T-cell (primary cell): ENCODE measurements at places on chromosomes 1 and 21.

DNA sequence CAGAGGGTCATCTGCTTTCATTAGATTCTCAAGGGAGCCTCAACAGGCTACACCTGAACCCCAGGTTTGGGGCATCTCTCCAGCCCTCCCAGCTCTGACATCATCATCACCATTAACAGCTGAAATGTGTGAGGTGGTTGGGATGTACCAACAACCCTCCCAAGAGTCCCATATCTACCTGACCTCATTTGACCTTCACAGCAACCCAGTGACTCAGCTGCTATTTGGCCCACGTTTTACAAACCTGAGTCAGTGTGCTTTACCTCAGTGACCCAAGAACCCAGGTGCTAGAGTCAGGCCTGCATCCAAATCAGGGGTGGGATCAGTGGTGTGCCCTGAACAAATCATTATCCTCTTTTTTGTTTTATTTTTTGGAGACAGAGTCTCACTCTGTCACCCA, 53.3 kb upstream of the TINAGL1 start:
- H3K4me1 ChIP-seq, result no peaks in the 10 kb centered on the region
- no peaks in the 10 kb centered on the region for H3K27me3 ChIP-seq
- H3K27ac ChIP-seq, result no peak overlapping the region
- H3K4me3 ChIP-seq, result no peak overlapping the region
- no peak for DNase-seq

DNA sequence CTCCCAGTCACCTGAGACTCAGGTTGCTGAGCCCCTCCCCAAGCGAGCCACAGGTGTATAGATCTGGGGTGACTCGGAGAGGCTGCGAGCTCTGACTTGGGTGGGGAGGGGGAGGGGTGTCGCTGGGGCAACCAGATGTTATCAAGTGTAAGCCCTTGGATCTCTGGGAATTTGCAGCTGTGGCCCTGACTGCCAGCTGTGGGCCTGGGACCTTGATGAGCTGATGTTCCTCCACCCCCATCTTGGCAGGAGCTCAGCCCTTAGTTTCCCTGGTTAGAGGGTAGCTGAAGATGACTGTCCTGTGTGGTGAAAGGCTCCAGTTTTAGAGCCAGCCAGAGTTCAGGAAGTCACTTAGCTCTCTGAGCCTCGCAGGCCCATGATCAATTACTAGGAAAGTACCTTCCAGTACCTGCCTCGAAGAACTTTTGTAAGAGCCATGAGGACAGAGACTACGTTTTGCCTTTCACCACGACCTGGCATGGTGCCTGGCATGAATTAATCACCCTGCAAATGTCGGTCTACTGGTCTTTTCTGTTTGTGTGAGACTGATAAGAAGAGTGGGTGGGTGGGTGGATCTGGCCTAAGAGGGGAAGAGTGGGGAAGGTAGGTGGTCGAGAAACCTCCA, 55.8 kb downstream of the YARS1 start:
- peaks cover 10% of the 10 kb centered on the region for H3K4me1 ChIP-seq
- H3K36me3 ChIP-seq, result no peaks in the 10 kb centered on the region
- DNase-seq, result no peak
- H3K27ac ChIP-seq, result no peak overlapping the region
- no peak overlapping the region for H3K4me3 ChIP-seq

- H3K36me3 ChIP-seq, result no peaks in the 10 kb centered on the region
- H3K27me3 ChIP-seq, result peaks cover 40% of the 10 kb centered on the region
These were observed 9.8 kb downstream of the NPR1 start for GRCh38 chr1:153688276-153688675.

DNA sequence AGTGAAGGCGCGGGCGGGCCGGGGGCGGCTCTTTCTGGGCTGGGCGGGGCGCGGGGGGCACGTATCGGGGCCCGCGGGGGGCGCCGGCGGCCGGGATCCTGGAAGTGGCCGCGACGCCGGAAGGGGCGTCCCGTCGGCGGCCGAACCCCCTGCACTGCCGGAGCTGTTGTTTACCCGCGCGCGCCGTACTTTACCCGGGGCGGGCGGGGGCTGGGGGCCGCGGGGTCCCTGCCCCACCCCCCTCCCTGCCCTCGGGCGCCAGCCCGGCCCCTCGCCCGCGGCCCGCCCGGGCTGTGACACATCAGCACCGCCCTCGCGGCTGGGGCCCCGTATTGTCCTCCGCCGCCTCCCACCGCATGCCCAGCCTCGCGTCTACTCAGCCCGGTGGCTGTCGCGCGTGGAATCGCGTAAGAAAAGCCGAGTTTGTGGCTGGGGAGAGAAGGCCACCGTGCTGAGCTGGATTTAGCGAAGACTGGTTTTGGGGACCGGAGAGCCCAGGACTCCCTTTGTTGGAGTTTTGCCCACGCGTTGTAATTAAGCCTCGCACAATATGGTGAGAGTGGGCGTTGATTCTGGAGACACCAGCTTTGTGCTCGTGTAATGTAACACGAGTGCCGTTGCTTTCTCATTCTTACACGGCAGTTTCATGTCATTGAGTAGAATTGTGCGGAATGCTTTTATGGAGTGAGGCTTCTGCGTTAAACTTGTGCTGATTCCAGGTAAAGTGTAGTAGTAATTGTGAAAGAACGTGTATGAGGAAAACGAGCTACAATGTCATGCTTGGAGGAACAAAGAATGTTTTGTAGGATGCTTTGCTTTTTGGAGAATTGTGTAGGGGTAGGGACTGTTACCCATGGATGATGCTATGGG, 559 bp downstream of the BACH1 start:
- peaks cover 17% of the 10 kb centered on the region for H3K4me1 ChIP-seq
- H3K36me3 ChIP-seq, result no peaks in the 10 kb centered on the region
- no peaks in the 10 kb centered on the region for H3K27me3 ChIP-seq

DNA sequence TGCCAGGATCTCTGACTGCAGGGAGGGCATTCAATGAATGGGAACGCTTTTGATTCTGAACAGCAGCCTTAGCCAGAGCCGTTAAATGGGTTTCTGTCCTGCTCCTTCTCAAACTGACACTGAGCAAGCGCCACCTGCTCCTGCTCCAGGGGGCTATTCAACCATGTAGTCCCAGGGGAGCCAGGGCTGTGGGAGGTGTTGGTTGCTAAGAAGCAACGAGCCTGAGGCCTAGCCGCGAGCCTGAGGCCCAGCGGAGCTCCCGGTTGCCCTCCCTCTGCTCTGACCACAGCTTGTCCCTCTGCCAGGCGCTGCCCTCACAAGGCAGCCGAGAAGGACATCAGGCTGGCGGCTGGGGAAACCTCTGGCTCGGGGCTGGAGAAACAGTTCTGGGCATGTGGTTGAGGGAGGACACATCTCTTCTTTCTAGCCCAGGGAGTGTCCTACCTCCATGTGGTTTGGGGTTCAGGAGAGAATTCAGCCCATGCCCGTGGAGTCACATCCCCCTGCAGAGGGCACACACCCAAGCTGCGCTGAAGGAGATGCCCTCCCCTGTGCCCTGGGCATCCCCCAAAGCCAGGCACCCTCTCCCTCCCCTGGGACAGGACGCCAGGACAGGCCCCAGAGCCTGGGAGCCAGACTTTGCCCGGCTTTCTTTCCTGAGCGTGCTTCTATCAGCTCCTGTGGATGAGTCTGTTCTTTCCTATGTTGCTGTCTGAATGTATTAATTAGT, 18.0 kb downstream of the PCP4 start:
- no peak overlapping the region for H3K27ac ChIP-seq
- no peaks in the 10 kb centered on the region for H3K36me3 ChIP-seq
- DNase-seq, result no peak
- H3K27me3 ChIP-seq, result no peaks in the 10 kb centered on the region

DNA sequence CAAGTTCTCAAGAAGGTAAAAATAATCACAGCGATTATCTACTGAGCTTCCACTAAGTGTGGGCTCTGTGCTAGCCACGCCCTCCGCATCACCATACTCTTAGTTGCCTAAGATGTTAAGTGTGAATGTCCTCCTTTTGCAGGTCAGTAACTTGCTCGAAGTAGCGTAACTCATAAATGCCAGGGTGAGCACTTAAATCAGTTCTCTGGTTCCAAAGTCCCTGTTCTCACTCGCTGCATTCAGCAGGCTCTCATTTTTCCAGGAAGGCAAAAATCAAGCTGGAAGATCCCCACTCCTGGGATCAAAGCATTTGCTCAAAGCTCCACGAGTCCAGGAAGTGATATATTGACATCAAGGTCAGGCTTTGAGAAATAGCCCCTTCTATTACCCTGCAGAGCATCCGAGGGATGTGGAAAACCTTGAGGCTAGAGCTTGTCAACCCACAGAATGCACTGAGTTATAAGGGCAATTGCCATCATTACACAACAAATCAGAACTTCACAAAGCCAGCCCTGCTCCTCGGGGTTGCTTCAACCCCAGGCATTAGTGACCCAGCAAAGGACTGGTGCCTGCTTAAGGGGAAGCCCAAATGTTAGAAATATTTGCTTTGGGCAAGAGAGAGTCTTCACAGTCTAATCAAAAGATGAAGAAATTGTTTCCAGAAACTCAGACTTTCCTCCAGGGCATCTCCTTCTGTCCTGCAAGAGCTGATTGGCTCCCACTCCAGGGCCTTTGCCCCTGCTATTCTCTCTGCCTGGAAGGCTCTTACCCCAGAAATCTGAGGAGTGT, 19.5 kb downstream of the SLC30A1 start:
- H3K27ac ChIP-seq, result no peak overlapping the region
- no peak for DNase-seq
- no peaks in the 10 kb centered on the region for H3K36me3 ChIP-seq
- H3K4me1 ChIP-seq, result no peaks in the 10 kb centered on the region

DNA sequence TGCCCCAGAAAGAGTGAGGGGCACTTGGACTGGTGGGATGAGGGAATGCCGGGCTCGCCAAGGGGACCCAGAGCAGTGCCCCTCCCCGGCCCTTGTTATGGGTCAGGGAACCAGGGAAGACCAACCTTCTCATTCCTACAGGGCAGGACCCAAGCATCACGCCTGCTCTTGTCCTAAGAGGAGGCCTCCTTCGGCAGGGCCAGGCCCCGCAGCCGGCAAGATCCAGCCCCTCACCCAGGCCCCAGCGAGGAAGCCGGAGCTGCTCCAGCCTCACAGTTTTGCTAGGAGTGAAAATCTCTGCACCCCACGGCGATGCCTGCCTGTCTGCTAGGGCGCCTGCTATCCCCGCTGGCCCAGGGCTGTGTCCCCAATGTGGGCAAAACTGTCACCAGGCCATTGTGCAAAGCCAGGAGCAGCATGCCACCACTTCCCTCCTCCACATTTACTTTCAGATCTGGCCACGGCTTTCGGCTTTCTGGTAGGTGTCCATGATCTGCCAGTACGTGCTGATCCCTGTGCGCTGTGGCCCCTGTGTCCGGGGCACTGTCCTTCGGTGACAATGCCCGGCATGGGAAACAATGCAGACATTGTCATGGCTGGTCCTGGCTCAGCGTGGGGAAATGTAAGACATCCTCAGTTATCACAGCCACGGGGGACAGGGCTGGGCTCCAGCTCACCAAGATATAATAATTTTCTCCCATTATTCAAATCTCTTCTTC, 9.6 kb downstream of the ACTRT2 start:
- no peak for DNase-seq
- H3K4me3 ChIP-seq, result no peak overlapping the region
- no peaks in the 10 kb centered on the region for H3K36me3 ChIP-seq
- no peak overlapping the region for H3K27ac ChIP-seq
- no peaks in the 10 kb centered on the region for H3K27me3 ChIP-seq

- H3K36me3 ChIP-seq, result no peaks in the 10 kb centered on the region
- no peaks in the 10 kb centered on the region for H3K4me1 ChIP-seq
- no peak overlapping the region for H3K27ac ChIP-seq
- no peak for DNase-seq
- no peaks in the 10 kb centered on the region for H3K27me3 ChIP-seq
These were observed 20.6 kb upstream of the ELOA start for GRCh38 chr1:23722652-23723051.

DNA sequence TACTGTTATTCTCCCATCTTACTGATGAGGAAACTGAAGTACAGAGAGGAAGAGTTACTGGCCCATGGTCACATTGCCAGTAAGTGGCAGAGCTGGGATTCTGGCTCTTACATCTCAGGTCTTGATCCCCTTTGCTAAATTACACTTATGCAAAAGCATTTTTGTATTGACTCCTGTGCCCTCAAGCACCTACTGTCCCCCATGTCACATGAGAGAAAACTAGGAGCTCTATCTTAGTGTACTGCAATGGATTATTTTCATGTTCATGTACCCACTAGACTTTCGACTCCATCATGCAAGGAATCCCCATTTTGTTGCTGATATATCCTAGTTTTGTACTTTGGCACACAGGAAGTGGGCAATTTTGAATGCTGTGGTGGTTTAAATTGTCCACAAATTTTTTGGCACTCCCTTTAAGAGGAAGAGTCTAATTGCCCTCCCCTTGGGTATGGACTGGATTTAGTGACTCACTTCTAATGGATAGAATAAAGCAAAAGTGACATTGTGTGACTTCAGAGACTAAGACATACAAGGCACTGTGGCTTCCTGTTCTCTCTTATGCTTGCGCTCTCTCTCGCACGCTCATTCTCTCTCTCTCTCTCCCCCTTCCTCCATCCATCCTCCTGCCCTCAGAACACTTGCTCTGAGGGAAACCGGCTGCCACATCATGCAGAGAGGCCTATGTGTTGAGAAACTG, 43.5 kb upstream of the JAK1 start:
- no peak for DNase-seq
- H3K4me1 ChIP-seq, result peaks cover 16% of the 10 kb centered on the region
- H3K4me3 ChIP-seq, result no peak overlapping the region

DNA sequence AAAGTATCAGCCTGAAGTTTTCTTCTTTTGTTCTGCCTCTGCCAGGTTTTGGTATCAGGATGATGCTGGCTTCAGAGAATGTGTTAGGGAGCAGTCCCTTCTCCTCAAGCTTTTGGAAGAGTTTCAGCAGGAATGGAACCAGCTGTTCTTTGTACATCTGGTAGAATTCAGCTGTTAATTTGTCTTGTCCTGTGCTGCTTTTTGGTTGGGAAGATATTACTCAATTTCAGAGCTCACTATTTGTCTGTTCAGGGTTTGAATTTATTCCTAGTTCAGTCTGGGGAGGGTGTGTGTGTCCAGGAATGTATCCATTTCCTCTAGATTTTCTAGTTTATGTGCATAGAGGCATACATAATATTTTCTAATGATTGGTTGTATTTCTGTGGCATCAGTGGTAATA, 12.8 kb downstream of the ZNF678 start:
- H3K27ac ChIP-seq, result no peak overlapping the region
- no peak overlapping the region for H3K4me3 ChIP-seq
- no peaks in the 10 kb centered on the region for H3K27me3 ChIP-seq
- no peak for DNase-seq

- H3K27ac ChIP-seq, result no peak overlapping the region
- H3K4me3 ChIP-seq, result no peak overlapping the region
- no peak for DNase-seq
- H3K36me3 ChIP-seq, result no peaks in the 10 kb centered on the region
- H3K4me1 ChIP-seq, result no peaks in the 10 kb centered on the region
These were observed 15.9 kb upstream of the DHX9 start for GRCh38 chr1:182823220-182823619.
